Heart right ventricle (tissue), 16 donors: ENCODE measurements at places on chromosomes 5 and 9. TPM values are rescaled to one million over a fixed set of nuclear protein-coding genes. Genes with fewer than 3 reads are reported as not detected.

DNA sequence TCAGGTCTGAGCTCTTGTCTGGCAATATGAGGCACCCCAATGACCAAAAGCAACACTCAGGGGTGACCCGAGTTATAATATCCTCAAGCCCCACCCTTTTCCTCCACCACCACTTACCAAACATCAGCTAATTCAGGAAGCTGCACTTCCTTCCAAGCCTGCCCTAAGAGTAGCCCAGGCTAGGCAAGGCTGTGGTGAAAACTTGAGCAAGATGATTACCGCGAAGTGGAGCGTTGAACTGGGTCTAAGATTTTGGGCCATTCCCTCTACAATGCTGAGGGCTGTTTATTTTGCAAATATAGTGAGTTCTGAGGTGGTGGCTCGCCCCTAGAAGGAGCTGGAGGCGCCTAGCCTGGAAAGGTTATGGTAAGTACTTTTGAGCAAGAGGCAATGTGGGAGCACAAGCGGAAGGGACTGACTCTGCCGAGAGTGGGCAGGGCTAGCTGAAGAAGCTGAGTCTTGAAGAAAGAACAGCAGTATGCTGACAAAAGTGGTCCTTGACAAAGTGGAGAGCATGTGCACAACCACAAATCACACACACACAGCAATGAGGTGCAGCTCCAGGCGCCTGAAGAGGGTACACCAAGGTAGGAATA is at the start of gene HK3:
TSS of gene HK3 (minus strand) at position 51 of the 596 bp plus-strand sequence. CDS start 3,187 bp downstream, outside the sequence.
- no peak within 1 kb of the TSS for H3K4me3 ChIP-seq
- no peaks in the 10 kb centered on the region for H3K4me1 ChIP-seq
- no peaks in the 10 kb centered on the region for H3K27me3 ChIP-seq
- peaks cover 9% of the 10 kb centered on the region for H3K36me3 ChIP-seq
- DNase-seq, result no peak

GRCh38 chr9:123011878-123012528 is 21.5 kb upstream of the GPR21 start:
- H3K4me1 ChIP-seq, result no peaks in the 10 kb centered on the region
- no peak for DNase-seq
- H3K36me3 ChIP-seq, result no peaks in the 10 kb centered on the region
- no peak overlapping the region for H3K27ac ChIP-seq
- no peaks in the 10 kb centered on the region for H3K27me3 ChIP-seq

GRCh38 chr5:71924980-71925379 is 182.3 kb upstream of the MAP1B start:
- no peak for DNase-seq
- peak overlapping the region; percentile 59 for H3K27ac ChIP-seq
- no peaks in the 10 kb centered on the region for H3K36me3 ChIP-seq
- no peak overlapping the region for H3K4me3 ChIP-seq
- peaks cover 19% of the 10 kb centered on the region for H3K4me1 ChIP-seq

DNA sequence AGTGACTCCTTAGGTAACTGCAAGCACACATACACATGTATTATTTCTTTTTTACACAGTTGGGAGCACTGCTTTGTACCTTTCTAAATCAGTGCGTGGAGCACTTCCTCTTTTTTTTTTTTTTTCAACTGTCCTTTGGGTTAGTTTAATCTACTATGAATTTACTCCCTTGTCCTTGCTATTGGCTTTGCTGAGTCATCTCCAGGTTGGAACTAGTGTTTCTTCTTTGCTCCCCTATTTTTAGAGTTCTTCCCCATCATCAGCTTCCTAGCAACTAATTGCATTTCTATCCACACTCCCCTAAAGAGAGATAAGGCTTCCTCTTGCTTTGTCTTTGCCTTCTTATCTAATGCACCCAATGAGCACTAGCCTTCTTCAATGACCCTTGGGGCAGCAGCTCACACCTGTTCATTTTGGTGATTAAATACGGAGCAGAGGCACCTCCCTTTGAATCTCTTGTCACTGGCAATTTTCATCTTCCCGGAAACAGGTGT is 24.3 kb downstream of the S100Z start:
- peaks cover 11% of the 10 kb centered on the region for H3K4me1 ChIP-seq
- H3K4me3 ChIP-seq, result no peak overlapping the region
- H3K27me3 ChIP-seq, result no peaks in the 10 kb centered on the region
- H3K36me3 ChIP-seq, result no peaks in the 10 kb centered on the region
- no peak for DNase-seq

GRCh38 chr9:1156794-1157550 is 106.8 kb downstream of the DMRT2 start:
- no peaks in the 10 kb centered on the region for H3K36me3 ChIP-seq
- DNase-seq, result no peak
- no peak overlapping the region for H3K4me3 ChIP-seq
- H3K27me3 ChIP-seq, result no peaks in the 10 kb centered on the region

- DNase-seq, result no peak
- H3K27ac ChIP-seq, result no peak overlapping the region
- no peaks in the 10 kb centered on the region for H3K27me3 ChIP-seq
- peaks cover 7% of the 10 kb centered on the region for H3K4me1 ChIP-seq
- no peak overlapping the region for H3K4me3 ChIP-seq
- H3K36me3 ChIP-seq, result no peaks in the 10 kb centered on the region
Observed at GRCh38 chr9:27474305-27474704, 49.8 kb upstream of the IFNK start.

GRCh38 chr5:14263113-14263512 is 120.0 kb downstream of the TRIO start:
- H3K36me3 ChIP-seq, result no peaks in the 10 kb centered on the region
- H3K4me3 ChIP-seq, result no peak overlapping the region
- H3K27ac ChIP-seq, result no peak overlapping the region
- no peak for DNase-seq
- no peaks in the 10 kb centered on the region for H3K27me3 ChIP-seq

GRCh38 chr5:133657036-133657435 is 44.7 kb upstream of the FSTL4 start:
- H3K27me3 ChIP-seq, result peaks cover 5% of the 10 kb centered on the region
- H3K36me3 ChIP-seq, result no peaks in the 10 kb centered on the region
- H3K27ac ChIP-seq, result no peak overlapping the region
- DNase-seq, result no peak
- no peaks in the 10 kb centered on the region for H3K4me1 ChIP-seq
- no peak overlapping the region for H3K4me3 ChIP-seq

- H3K4me3 ChIP-seq, result no peak overlapping the region
- peaks cover 10% of the 10 kb centered on the region for H3K4me1 ChIP-seq
- H3K36me3 ChIP-seq, result peaks cover 12% of the 10 kb centered on the region
- no peak overlapping the region for H3K27ac ChIP-seq
- no peaks in the 10 kb centered on the region for H3K27me3 ChIP-seq
Observed at GRCh38 chr5:14715481-14715880, 51.0 kb downstream of the OTULIN start.

DNA sequence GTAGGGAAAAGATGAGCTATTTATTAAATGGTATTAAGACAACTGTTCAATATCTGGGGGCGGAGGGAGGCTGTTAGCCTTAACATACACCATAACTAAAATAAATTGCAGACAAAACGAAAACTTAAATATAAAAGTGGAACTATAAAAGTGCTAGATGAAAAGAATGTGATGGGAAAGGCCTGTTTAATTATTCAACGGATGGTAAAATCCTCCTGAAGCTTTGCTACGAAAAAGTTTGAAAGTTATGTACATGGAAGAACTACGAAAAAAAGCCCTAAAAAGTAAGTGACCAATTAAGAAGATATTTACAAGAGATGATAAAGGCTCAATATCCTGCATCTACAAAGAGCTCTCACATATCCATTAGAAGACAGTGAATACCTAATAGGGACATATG is 197.8 kb upstream of the IER5L start:
- no peaks in the 10 kb centered on the region for H3K4me1 ChIP-seq
- DNase-seq, result no peak
- no peaks in the 10 kb centered on the region for H3K27me3 ChIP-seq
- no peak overlapping the region for H3K27ac ChIP-seq
- no peaks in the 10 kb centered on the region for H3K36me3 ChIP-seq

DNA sequence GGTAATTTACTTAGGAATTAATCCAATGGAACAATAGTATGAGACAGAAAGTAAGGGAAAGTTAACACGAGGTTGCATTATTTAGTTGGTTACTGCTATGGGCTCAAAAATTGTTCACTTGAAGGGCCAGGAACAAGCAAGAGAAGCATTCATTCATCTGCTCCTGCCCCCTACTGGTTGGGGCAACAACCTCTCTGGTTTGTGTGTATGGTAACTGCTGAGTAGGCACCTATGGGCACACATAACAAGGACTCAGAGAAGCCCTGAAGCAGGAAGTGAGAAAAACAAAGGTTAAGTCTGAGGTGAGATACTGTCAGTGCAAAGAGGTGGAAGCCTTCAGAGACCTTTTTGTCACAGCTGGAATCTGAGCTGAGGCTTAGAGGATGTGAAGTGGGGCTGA is 34.4 kb upstream of the RANBP6 start:
- DNase-seq, result no peak
- no peaks in the 10 kb centered on the region for H3K4me1 ChIP-seq
- H3K27ac ChIP-seq, result no peak overlapping the region
- H3K27me3 ChIP-seq, result no peaks in the 10 kb centered on the region
- H3K4me3 ChIP-seq, result no peak overlapping the region

DNA sequence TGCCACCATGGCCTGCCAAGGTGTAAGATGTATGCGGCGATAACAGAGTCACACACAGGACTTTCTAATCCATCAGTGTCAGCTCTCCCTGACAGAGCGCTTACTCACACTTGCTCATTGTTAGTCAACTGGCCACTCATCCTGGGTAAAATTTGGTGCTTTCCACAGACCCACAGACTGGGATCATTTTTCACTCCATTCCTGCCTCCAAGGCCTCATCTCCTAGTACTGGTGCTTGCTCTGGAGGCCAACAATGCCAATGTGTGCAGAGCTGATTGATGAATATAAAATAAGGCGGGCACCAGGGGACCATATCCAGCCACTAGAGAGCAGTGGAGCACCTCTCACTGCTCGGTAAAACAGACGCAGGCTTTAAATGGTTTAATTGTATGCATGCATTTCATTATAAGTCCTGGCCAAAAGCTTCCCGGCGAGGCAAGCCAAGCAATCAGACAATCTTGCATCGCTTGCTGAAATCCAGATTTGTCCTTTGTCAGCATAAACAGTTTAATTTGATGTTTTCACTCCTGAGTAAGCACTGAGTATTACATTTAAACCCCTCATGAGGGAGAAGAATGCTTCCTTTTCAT is 22.3 kb downstream of the PSMB7 start:
- H3K36me3 ChIP-seq, result peaks cover 51% of the 10 kb centered on the region
- H3K4me3 ChIP-seq, result no peak overlapping the region
- DNase-seq, result no peak
- H3K27me3 ChIP-seq, result no peaks in the 10 kb centered on the region

- H3K27me3 ChIP-seq, result no peaks in the 10 kb centered on the region
- DNase-seq, result no peak
- H3K27ac ChIP-seq, result no peak overlapping the region
- no peaks in the 10 kb centered on the region for H3K4me1 ChIP-seq
- H3K4me3 ChIP-seq, result no peak overlapping the region
Observed at GRCh38 chr5:158407824-158408195, 548.9 kb upstream of the CLINT1 start.

DNA sequence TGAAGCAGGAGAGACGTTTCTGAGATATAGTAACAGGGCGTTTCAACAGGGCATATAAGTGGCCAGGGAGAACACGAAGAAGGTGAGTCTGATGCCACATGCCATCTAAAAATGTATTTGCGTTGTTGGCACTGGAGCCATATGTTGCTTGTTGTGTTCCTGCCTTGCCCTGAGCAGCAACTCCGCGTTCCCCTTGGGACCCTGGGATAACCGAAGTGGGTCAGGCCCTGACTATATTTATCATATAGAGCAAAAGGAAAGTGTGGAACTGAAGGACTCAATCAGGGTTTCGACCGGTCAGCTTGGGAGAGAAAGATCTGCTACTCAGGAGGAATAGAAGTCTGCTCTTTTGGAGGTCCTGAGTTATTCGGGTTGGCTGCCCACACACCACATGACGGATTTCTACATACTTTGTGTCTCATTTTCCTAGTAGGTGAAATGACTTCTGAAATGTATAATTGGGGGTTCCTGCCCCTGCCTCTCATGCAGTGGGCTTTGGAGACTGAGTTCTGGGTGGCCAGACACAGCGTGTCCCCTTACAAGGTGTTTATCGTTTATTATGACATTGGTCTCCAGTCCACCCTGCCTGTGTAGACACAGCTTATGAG is 3.0 kb downstream of the STC2 start:
- H3K27ac ChIP-seq, result peak overlapping the region; percentile 83
- H3K4me3 ChIP-seq, result no peak overlapping the region
- DNase-seq, result no peak

DNA sequence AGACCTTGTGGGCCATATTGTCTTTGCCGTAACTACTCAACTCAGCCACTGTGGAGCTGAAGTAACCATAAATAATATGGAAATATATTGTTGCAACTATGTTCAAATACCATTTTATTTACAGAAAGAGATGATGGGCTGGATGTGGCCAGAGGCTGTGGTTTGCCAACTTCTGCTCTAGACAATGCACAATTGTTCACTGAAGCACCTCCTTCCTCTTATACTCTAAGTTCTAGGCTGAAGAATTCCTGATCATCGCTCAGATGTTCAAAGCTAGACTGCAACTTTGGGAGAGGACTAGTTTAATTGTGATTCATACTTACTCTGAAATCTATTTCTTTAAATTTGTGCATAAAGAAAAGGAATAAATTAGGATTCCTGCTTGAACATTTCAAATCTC is 245.0 kb downstream of the TAF11L14 start:
- DNase-seq, result no peak
- H3K4me3 ChIP-seq, result no peak overlapping the region
- no peaks in the 10 kb centered on the region for H3K4me1 ChIP-seq
- H3K36me3 ChIP-seq, result no peaks in the 10 kb centered on the region

DNA sequence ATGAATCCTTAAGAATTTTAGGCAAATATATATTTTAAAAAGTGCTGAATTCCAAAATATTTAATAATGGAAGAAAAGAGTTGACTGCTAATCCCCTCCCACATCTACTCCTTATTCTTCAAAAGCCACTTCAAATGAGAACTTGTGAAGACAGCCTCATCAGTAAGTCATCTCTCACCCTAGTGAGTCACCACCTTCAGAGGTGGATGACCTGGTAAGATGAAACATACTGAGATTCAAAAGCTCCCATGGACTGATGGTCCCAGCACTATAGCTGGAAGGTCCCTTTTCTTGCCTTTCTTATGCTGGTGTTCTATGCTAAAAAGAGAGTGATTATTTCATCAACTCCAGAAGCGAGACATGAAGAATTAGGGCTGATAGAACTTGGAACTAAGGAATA is 37.8 kb upstream of the SPDL1 start:
- H3K4me3 ChIP-seq, result no peak overlapping the region
- no peak overlapping the region for H3K27ac ChIP-seq
- no peak for DNase-seq
- H3K36me3 ChIP-seq, result no peaks in the 10 kb centered on the region

TRIM52 gene
- 10.0 TPM for total RNA-seq

PIP5K1B gene
- 32.2 TPM for total RNA-seq

TPD52L3 gene
- total RNA-seq, result not detected
